Left kidney (tissue), 8 donors: ENCODE measurements at places on chromosomes 5 and 9.

DNA sequence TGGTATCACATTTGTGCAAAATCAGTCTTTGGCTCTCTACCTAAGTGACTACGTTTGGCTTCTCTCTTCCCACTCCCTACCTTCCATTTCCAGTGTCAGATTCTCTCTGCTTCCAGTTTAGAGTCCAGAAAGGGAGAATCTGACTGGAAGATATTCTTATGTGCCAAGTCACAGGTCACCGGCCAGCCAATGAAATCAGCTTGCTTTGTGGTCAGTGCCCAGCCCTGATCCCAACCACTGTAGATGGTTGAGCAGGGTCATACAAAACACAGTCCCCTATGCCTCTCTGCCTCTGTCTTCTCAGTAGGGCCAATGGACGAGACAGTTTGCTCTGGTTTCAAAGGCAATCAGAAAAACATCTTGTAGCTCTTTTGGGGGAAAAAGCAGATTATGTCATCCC, 15.6 kb upstream of the EPB41L4B start:
- no peak for DNase-seq

GRCh38 chr9:108951578-108951977, 17.4 kb downstream of the ABITRAM start:
- DNase-seq: no peak

DNA sequence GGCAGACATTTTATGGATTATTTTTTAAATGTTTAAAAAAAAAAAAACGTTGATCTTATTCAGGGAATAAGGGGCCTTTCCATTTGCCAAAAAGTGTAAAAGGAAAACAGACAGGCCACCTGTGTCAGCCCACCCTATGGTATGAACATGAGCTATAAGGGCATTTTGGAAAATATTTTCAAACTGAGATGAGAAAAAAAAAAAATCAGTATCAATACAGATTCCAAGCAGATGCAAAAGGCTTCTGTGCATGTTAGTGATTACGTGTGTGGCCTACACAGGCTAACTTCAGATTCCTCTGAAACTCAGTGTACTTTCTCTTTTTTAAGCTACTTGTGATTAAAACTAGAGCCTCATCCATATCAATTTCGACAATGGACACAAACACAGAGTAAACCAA, 189.9 kb downstream of the BNC2 start:
- DNase-seq: no peak

DNA sequence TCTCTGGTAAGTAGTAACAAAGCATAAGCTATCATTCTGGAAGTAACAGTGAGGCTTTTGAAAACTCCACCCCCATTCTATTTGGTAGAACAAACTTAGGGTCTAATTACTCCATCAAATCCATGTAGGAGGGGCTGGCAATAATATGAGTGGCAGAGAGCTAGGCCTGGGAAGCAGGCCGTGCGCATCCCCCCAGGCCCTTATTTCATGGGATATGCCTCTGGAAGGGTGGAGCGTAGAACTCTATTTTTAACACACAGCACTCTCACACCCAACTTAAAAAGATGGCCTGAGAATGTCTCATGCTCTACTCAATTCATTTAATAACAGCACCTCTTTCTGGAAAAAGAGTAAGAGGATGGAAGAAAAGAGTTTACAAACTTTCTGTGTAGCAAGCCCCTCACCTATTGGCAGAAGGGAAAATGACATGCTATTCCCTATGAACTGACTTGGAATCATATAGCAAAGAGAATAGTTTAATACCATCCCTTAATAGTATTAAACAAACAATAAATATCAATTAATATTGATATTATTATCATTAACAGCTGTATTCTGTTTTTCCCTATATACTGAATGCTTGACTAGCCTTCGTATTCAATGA, 233.2 kb downstream of the KCTD16 start:
- DNase-seq: no peak

DNA sequence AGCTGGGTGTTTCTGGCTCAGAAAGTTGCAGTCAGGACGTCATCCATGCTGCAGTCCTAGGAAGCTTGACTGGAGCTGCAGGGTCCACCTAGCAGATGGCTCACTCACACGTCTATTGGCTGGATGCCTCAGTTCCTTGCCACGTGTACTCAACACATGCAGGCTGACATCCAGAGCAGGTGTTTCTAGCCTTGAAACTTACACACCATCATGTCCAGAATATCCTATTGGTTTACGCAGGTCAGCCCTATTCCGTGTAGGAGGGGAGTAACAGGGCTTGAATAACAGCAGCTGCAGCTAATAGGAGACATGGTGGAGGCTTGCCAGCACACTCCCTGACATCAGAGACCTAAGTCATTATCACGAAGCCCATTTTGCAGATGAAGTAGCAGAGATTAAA, 473.5 kb downstream of the ACTL7B start:
- DNase-seq: peak; percentile 6

GRCh38 chr5:17882760-17883488, 248.7 kb downstream of the TAF11L14 start:
- DNase-seq: no peak

DNA sequence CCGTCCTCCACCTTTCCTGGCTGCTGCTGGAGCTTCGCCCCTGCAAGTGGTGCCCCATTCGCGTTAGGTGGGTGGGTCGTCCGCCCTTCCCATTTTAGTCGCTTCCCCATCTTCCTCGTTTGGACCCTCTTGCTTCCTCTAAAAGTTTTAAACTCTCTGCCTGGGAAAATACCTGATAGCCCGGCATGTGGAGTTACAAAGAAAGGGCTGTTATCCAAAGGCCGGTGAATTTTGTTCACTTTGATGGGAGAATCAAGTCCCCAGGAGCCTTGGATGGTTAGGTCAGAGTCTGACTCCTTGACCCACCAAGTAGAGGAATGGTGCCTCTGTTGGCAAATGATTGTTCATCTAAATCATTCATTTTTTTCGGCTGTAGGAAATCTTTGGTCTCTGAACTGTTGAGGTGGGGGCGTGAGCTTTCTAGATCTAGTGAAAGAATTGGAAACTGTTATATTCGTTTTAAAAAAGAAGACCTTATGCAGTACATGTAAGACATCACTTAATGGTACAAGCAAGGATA, 29.5 kb upstream of the APC start:
- DNase-seq: peak; percentile 26

DNA sequence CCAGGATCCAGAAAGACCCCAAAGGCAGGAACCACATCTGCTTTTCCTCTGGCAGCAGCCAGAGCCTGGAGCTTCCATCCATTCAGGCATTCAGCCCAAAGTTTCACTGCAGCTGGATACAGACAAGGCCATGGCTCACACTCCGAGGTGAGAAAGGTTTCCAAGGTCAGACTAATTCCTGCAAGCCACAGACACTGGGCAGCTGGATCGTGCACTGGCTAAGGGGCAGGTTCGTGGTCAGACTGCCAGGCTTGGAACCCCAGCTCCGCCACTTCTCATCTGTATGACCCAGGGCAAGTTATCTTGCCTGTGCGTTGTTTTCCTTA, 36.9 kb downstream of the SPOCK1 start:
- no peak for DNase-seq

DNA sequence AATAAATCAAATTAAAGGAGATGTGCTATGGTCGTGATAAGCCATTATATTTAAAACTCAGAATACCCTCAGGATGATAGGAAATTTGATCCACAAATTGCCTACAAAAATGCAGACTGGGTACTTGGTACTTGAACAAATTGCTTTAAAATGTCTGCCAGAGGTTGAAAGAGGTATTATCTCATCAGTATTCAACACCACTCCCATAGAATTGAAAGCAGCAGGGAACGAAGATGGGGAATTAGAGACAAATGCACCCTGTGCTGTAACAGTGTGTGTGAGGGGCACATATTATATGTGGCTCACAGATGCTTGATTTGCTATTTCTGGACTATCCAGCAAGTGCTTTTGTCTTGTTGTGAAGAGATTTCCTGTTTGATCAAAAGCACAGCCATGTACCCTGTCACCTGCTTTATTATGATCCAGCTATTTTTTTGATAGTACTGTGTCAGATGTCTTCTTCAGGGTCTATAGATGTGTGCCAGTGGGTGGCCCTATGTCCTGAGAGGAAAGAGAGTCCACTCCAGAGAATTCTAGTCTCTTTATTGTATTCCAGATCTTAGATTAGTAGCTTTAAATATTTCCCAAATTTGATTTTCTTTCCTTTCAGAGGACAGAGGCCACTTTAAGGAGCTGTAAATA, 120.1 kb downstream of the XRCC4 start:
- no peak for DNase-seq

- no peak for DNase-seq
These were observed 182.1 kb downstream of the ADCY2 start for GRCh38 chr5:7578071-7578470.

- DNase-seq: no peak
These were observed 191.7 kb downstream of the GABBR2 start for GRCh38 chr9:98516897-98517503.

DNA sequence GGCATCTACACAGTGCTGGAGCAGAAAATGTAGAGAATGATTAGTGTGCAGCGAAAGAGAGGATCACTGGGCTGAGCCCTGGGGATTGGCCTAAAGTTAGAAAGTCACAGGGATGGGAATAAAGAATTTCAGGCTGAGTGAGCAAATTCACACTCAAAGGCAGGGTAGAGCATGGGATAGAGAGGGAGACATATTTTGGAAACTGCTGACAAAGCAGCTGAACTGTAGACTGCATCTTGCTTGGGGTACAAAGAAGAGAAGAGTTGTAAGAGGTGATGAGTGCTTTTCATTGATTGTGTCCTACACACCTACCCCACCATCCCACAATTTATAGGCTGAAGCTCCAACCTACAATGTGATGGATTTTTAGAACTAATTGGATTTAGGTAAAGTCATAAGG, 677.8 kb downstream of the TAF11L14 start:
- no peak for DNase-seq

GRCh38 chr9:105373723-105374122, 74.1 kb upstream of the FSD1L start:
- no peak for DNase-seq

DNA sequence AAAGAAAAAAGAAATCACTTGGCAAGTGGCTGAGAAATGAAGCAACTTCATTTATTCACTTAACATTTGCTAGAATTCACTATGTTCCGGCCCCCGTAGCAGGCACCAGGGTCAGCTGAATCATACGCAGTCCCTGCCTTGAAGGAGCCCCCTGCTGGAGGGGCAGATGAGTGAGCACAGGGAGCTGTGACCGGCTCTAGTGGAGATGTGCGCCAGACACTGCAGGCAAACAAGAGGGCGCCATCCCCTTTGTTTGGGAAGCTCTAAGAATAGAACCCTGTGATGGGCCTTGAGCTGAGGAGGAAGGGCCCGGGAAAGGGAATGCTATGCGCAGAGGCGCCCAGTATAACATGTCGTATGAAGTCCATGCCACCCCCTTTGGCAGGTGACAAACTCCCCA, 20.2 kb upstream of the RPL26L1 start:
- no peak for DNase-seq

DNA sequence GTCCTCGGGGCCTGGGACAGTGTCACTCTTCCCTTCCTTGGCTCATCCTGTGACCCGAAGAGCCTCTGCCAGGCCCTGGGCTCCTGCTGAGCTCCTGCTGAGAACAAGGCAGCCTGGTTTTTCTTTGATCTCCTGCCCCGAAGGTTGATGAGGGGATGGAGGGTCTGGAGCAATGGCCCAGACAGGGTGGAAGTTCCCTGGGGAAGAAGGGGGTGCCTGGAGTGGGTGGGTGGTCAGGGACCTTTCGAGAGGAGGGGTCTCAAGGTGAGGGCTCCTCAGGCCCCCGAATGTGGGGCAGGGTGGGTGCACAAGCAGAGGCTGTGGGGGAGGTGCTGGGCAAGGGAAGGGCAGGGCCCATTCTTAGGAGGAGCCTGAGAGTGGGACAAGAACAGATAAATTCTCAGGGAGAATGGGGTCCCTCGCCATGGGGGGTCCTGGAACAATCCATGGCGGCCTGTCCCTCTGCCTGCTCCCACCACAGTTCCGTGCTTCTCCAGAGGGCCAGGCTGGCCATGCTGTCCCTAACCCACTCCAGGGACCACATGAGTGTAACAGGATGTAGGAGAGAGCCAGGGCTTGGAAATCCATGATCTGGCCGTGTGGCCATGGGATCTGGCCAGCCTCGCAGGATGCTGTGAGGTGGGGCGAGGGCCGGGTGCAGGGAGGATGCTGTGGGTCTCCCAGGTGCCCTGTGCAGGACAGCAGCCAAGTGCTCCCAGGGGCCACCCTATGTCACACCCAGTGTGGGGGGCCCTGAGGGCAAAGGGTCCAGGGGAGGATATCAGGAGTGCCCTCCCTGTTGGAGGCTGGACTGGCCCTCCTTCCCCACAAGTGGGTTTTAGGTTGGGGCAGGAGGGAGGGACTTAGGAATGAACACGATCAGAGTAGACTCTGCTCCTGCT, 128.5 kb upstream of the LPCAT1 start:
- DNase-seq: no peak

DNA sequence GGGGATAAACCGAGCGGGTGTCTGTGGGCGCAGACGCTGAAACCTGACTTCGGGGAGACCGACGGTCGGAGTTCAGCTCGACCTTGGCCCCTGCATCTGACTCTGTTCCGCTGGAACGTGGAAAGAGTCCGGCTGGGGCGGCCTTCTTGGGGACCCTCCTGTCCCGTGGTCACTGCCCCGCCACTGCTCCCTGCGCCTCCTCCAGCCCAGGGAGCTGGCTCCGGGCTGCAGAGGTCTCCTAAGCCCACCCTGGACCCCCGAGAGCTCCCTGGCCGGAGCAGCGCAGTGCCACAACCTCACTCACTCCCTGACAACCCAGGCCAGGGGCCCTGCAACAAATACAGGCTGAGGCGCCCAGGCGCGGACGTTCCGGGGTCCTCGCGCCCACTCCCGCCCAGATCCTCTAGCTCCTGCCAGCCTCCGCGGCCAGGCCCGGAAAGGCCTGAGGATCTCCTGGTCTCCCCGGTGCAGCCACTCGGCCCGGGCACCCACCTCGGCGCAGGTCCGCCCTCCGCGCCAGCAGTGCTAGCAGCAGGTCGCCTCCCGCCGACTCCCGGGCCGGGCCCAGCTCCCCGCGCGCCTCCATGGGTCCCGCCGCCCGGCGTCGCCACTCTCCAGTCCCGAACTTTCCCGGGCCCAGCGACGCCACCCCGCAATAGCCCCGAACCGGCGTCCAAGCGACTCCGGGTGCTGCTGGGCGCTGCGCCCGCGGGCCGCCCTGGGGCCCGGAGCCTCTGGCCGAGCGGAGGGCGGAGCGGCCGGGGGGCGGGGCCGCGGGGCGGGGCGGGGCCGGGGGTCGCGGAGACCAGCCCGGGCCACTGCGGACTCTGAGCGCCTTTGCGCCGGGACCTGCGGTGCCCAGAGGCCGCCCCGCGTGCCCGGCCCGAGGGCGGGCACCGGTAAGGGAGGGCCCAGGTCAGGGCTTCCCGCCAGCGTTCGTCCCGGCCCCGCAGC, 2.2 kb downstream of the LHX3 start:
- DNase-seq: no peak

DNA sequence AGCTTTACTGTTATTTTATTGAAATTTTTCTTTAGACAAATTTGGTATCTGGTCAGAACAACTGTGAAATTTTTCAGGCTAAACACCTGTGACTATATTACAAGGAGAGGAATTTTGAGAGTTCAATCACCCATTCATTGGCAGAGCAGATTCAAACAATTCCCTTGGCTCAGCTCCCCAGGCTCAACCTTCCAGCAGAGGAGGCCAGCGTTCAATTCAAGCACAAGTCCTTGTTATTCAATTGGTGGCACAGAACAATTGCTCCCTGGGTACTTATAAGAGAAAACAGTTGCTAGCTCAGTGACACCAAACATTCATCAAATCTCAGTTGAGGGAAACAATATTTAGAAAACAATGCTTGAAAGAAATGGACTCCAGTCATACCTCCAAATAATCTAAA, 83.3 kb downstream of the SUSD1 start:
- DNase-seq: no peak

GRCh38 chr9:20505574-20505973, 116.7 kb downstream of the MLLT3 start:
- no peak for DNase-seq
